ENCODE measurements at places on chromosomes 2 and 18.
A peak's percentile ranks its signal among the peaks of the same experiment; 100 is the strongest.

GRCh38 chr2:120994301-120994995 is 258.8 kb downstream of the GLI2 start:
- H3K27me3 ChIP-seq = no peaks in the 10 kb centered on the region
- H3K36me3 ChIP-seq = no peaks in the 10 kb centered on the region
- no peaks in the 10 kb centered on the region for H3K4me1 ChIP-seq
- no peak overlapping the region for H3K4me3 ChIP-seq
- DNase-seq = no peak

GRCh38 chr2:6771634-6772611 is 93.8 kb downstream of the CMPK2 start:
- peaks cover 23% of the 10 kb centered on the region for H3K27me3 ChIP-seq
- peaks cover 3% of the 10 kb centered on the region for H3K4me1 ChIP-seq
- DNase-seq = no peak
- H3K4me3 ChIP-seq = no peak overlapping the region

DNA sequence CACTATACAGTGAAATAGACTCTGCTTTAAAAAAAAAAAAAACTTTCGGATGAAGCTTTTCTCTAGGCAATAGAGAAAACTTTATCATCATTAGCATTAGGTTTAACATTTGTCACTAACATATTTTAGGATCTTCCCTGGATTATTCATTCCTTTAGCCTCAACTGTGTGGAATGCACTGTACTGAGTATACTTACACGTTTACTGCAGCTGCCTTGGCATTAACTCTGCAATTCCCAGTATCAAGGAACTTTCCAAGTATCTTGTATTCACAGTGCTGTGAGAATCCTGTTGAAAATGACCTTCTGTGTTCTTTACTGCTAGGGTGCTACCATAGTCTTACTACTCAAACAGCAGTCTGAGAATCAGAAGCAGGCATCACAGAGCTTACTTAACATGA is 328.2 kb upstream of the COL3A1 start:
- DNase-seq = no peak
- no peaks in the 10 kb centered on the region for H3K4me1 ChIP-seq
- no peaks in the 10 kb centered on the region for H3K36me3 ChIP-seq
- H3K27me3 ChIP-seq = no peaks in the 10 kb centered on the region
- no peak overlapping the region for H3K4me3 ChIP-seq

DNA sequence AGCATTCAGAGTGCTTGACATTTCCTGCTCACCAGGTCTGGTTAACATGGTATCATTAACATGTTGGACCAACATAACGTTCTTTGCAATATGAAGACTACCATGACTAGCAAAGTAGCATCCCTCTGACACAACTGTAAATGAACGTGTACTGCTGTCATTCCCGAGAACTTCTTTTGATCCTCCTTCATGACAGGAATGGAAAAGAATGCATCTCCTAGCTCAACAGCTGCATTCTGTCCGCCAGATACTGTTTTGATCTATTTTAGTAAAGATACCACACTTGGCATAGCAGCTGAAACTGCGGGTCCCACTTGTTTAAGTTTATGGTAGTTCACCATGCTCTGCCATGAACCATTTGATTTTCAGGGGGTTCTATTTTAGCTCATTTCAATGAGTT is 144.2 kb upstream of the PARD3B start:
- peaks cover 10% of the 10 kb centered on the region for H3K27me3 ChIP-seq
- H3K4me1 ChIP-seq = no peaks in the 10 kb centered on the region
- no peak overlapping the region for H3K27ac ChIP-seq
- DNase-seq = no peak
- H3K36me3 ChIP-seq = no peaks in the 10 kb centered on the region

GRCh38 chr2:128413718-128414341 is 95.2 kb upstream of the HS6ST1 start:
- no peak overlapping the region for H3K27ac ChIP-seq
- no peak overlapping the region for H3K4me3 ChIP-seq
- no peaks in the 10 kb centered on the region for H3K36me3 ChIP-seq
- peaks cover 1% of the 10 kb centered on the region for H3K27me3 ChIP-seq

DNA sequence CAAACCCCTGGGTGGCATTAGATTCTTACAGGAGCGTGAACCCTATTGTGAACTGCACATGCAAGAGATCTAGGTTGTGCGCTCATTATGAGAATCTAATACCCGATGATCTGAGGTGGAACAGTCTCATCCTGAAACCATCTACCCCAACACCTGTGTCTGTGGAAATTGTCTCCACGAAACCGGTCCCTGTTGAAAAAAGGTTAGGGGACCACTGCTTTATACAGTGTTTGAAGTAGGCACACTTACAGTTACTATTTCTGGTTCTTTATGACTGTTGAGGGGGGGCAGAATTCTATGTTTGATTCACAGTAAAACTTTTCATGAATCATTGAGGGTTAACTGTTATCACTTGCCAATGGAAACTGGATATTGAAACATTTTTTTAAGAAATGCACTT is 72.0 kb downstream of the RIF1 start:
- DNase-seq = peak; percentile 52
- peaks cover 32% of the 10 kb centered on the region for H3K4me1 ChIP-seq
- no peak overlapping the region for H3K4me3 ChIP-seq

DNA sequence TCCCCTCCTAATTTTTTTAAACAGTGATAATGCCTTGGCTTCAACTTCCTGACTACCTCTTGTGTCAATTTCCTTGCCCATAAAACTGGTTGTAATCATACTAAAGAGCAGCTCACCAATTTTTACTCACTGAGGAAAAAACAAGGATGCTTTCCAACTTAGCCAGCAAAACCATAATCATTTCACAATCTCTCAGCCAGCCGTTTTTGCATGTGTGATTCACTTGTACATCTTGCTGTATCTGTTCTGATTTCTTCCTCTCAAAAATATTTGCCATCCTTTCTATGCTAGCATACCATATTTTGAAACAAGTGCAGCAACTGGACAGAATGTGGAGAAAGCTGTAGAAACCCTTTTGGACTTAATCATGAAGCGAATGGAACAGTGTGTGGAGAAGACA is 60.7 kb downstream of the RAB27B start:
- H3K27me3 ChIP-seq = peaks cover 3% of the 10 kb centered on the region
- no peak overlapping the region for H3K27ac ChIP-seq
- no peak overlapping the region for H3K4me3 ChIP-seq
- no peaks in the 10 kb centered on the region for H3K36me3 ChIP-seq

DNA sequence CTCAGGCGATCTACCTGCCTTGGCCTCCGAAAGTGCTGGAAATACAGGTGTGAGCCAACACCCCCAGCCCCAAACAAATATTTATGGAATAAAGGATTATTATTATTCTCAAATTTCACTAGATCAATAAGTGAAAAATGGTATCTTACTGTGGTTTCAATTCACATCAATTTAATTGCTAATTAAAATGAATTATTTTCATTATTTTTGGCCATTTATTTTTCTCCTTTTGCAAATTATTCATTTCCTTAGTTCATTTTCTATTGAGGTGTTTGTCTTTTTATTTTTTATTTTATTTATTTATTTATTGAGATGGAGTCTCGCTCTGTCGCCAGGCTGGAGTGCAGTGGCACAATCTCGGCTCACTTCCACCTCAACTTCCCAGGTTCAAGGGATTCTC is 11.9 kb upstream of the HS6ST1 start:
- H3K27me3 ChIP-seq = peaks cover 7% of the 10 kb centered on the region
- H3K4me3 ChIP-seq = no peak overlapping the region
- no peak for DNase-seq
- no peak overlapping the region for H3K27ac ChIP-seq
- peaks cover 8% of the 10 kb centered on the region for H3K4me1 ChIP-seq
- peaks cover 8% of the 10 kb centered on the region for H3K36me3 ChIP-seq

DNA sequence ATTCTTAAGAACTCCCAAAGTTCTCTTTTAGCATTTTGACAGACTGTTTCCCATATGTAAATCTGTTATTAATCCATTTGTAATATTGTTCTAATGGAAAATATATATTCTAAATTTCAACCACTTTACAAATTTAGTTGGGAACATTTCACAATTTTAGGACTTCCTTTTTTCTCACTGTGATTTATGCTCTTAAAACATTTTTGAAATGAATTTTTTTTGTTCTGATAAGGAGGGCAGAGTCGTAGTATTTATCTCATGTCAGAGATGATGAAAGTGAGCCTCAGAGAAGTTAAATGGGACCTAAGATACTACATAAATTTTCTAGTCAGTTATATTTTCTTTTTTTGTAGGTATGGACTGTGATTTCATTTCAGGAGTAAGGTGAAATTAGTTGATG is 26.6 kb downstream of the RASGRP3 start:
- no peak overlapping the region for H3K4me3 ChIP-seq
- H3K27me3 ChIP-seq = peaks cover 17% of the 10 kb centered on the region
- H3K36me3 ChIP-seq = no peaks in the 10 kb centered on the region
- H3K27ac ChIP-seq = no peak overlapping the region

- H3K4me3 ChIP-seq = no peak overlapping the region
- H3K36me3 ChIP-seq = no peaks in the 10 kb centered on the region
- DNase-seq = no peak
- no peaks in the 10 kb centered on the region for H3K27me3 ChIP-seq
Observed at GRCh38 chr18:55830544-55830943, 242.6 kb upstream of the TCF4 start.

GRCh38 chr2:60347781-60348180 is 205.7 kb downstream of the BCL11A start:
- no peak overlapping the region for H3K27ac ChIP-seq
- H3K4me3 ChIP-seq = no peak overlapping the region
- DNase-seq = no peak
- H3K4me1 ChIP-seq = no peaks in the 10 kb centered on the region

- H3K36me3 ChIP-seq = no peaks in the 10 kb centered on the region
- no peaks in the 10 kb centered on the region for H3K4me1 ChIP-seq
- H3K4me3 ChIP-seq = no peak overlapping the region
- no peak overlapping the region for H3K27ac ChIP-seq
- DNase-seq = no peak
Observed at GRCh38 chr18:8329186-8329771, 280.0 kb upstream of the RAB12 start.

GRCh38 chr2:11933854-11934253 is 187.4 kb downstream of the LPIN1 start:
- H3K4me3 ChIP-seq = no peak overlapping the region
- DNase-seq = no peak
- H3K27me3 ChIP-seq = no peaks in the 10 kb centered on the region
- H3K27ac ChIP-seq = no peak overlapping the region
- H3K36me3 ChIP-seq = no peaks in the 10 kb centered on the region

GRCh38 chr18:51861046-51861445 is 479.0 kb upstream of the DCC start:
- no peaks in the 10 kb centered on the region for H3K36me3 ChIP-seq
- no peaks in the 10 kb centered on the region for H3K4me1 ChIP-seq
- no peak overlapping the region for H3K4me3 ChIP-seq

DNA sequence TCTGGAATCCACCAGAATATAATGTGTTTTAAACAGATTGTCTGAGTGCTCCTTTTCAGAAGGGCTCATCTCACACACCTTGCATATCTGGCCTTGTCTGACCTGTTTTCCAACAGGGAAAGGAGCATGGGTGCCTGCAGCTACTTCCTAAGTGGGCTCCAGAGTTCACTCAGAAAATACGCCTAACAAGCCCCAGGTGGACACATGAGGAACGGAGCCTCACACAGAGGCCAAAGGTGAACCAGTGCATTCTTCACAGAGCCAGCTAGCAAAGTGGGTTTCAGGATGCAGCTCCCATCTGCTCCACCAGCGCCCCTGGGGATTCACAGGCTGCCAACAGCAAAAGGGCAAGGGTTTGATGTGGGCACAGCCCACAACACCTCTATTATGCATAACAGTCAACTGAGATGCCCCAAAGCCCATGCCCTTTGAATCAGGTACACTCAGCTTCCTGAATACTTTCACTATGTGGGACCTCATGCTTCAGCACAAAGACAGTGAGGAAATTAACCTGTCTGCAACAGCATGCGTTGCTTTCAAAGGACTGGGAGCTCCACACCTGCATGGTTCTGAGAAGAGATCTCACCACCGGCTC is 86.6 kb downstream of the CCBE1 start:
- H3K27me3 ChIP-seq = no peaks in the 10 kb centered on the region
- no peak for DNase-seq
- H3K4me1 ChIP-seq = no peaks in the 10 kb centered on the region
- H3K36me3 ChIP-seq = no peaks in the 10 kb centered on the region
- no peak overlapping the region for H3K27ac ChIP-seq

DNA sequence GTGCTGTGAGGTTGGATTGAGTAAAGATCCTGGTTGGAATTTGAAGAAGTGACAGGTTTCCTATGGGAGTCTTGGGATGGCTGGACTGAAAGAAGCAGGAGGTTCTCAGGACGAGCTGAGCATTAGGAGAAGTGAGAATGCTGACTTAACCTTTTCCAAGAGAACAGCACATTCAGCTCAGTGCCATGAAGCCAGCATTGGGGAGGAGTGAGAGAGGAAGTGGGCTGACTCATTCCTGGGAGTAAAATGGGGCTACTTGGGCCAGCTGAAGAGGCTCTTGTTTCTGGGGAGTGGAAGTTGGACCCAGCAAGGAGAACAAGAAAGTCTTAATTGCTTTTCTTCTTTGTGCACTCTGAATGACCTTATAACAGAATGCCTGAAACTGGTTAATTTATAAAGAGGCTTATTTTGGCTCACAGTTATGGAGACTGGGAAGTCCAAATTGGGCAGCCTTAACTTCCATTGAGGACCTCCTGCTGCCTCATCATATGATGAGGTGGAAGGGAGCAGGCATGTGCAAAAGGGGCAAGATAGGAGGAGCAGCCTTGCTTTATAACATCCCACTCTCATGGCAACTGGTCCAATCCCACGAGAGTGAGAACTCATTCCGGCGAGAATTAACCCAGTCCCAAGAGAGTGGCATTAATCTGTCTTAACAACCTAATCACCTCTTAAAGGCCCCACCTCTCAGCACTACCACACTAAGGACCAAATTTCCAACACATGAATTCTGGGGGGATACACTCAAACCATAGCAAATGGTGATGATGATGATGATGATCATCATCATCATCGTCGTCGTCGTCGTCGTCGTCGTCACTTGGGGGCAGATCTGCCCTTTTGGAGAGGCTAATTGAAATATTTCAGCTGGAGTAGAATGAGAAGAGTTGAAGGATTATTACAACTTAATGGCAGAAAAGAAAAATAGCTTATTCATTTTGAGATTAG is 26.1 kb downstream of the DGUOK start:
- H3K4me3 ChIP-seq = no peak overlapping the region
- H3K4me1 ChIP-seq = peaks cover 63% of the 10 kb centered on the region
- H3K27me3 ChIP-seq = no peaks in the 10 kb centered on the region
- peaks cover 65% of the 10 kb centered on the region for H3K36me3 ChIP-seq
- DNase-seq = no peak
- peak overlapping the region; percentile 48 for H3K27ac ChIP-seq

DNA sequence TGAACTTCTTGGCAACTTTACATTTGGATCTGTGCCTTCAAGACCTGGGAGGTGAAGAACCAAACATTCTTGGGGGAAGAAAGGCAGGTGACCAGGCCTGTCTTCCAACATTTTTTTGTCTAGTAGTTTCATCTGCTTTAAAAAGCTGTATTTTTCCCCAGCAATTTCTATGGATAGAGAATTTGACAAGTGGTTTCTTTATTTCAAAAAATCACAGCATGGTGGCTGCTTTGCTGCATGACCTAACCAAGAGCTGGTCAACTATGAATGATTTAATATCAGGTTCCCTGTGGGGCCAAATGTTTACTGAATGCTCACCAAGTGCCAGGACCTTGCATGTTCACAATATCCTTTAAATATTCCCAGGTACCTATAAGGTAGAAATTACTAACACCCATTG is 19.1 kb downstream of the LRP2 start:
- no peaks in the 10 kb centered on the region for H3K4me1 ChIP-seq
- H3K27ac ChIP-seq = no peak overlapping the region
- peaks cover 21% of the 10 kb centered on the region for H3K27me3 ChIP-seq
- DNase-seq = no peak
- no peak overlapping the region for H3K4me3 ChIP-seq

- DNase-seq = no peak
- no peaks in the 10 kb centered on the region for H3K36me3 ChIP-seq
- H3K4me1 ChIP-seq = no peaks in the 10 kb centered on the region
- H3K27ac ChIP-seq = no peak overlapping the region
Observed at GRCh38 chr18:48020337-48021250, 90.1 kb upstream of the SMAD2 start.

Data from activated CD8-positive, alpha-beta T cell treated with anti-CD3 and anti-CD28 coated beads for 36 hours (primary cell).